ENCODE measurements at places on chromosomes 2 and 18.

- no peak for DNase-seq
Measured at GRCh38 chr2:109083771-109084170, 45.2 kb upstream of the SH3RF3 start.

GRCh38 chr2:240960971-240961876 is 37.2 kb upstream of the SNED1 start:
- DNase-seq: peak; percentile 26

- DNase-seq: no peak
Measured at GRCh38 chr18:50399582-50399981, 24.7 kb downstream of the SKA1 start.

- DNase-seq: peak; percentile 80
Measured at GRCh38 chr2:220396287-220396686, 768.9 kb downstream of the SLC4A3 start.

DNA sequence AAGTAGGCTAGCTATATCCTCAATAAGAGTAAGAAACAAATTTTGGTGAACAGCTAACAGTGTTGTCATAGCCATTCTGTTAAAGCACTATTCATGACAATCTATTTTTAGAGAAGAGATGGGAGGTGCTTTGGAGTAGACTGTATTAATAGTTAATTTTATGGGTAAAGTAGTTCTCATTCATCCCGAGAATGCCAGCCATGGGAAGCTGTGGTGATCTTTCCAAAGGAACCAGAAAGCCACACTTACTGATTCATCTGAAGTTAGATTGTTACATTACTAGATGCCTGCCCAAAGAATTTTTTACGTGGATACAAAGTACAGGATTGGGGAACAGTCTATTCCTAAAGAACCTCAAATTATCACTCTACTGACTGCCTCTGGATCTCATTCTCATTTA is 74.6 kb downstream of the ZRANB3 start:
- no peak for DNase-seq

GRCh38 chr18:57121542-57122112 is 25.3 kb upstream of the BOD1L2 start:
- DNase-seq: no peak

All from iris pigment epithelial cell (primary cell).